ENCODE measurements at places on chromosomes 1 and 21.

GRCh38 chr21:17859661-17860060, 40.5 kb upstream of the C21orf91 start:
- no peak for DNase-seq

- no peak for DNase-seq
Observed at GRCh38 chr21:40623528-40623927, 223.4 kb downstream of the DSCAM start.

DNA sequence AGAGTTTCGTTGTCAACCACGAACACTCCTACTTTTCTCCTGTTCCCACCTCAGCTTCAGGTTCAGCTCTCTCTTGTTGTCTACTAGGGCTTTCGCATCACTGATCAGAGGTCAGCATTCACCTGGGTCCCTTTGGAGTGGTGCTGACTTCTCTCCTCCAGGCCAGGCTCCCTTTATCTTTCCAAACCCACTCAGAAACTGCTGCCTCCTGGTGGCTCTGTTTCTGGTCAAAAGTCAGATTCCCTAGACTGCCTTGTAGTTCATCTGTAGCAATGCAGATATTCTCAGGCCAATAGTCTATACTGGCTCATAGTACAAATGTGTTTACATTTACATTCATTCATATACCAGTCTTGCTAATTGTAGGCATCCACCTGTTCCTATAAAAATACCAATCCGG, 6.4 kb upstream of the ERI3 start:
- DNase-seq = no peak

- DNase-seq = no peak
Observed at GRCh38 chr1:44632598-44632997, 41.7 kb downstream of the TMEM53 start.

- no peak for DNase-seq
Observed at GRCh38 chr1:153794624-153795329, 19.6 kb downstream of the SLC27A3 start.

GRCh38 chr1:27955076-27955475, 4.7 kb upstream of the XKR8 start:
- no peak for DNase-seq

DNA sequence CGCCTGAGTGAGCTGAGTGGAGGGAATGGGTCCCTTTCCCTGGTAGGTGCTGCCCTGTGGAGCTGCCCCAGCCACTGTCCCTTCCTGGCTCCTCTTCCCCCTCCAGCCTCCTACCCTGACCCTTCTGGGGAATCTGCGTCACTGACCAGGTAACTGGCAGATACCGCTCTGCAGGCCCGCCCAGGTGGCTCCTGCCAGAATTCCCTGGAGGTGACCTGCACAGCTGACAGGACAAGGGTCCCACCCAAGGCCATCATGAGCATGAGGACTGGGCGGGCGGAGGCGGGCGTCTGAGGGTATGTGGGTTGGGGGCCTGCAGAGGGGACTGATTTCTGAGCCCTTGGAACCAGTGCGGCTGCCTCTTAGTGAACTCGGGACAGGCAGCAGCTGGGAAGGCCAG, 32.5 kb downstream of the DHRS3 start:
- DNase-seq = no peak

- DNase-seq = no peak
Observed at GRCh38 chr1:109351457-109351856, 44.6 kb upstream of the MYBPHL start.
